ENCODE measurements at places on chromosomes 4 and X.
A peak's percentile ranks its signal among the peaks of the same experiment; 100 is the strongest.

GRCh38 chrX:70455366-70456202 is 10.9 kb downstream of the DLG3 start:
- peak; percentile 41 for DNase-seq

GRCh38 chrX:25596921-25597320 is 541.2 kb upstream of the MAGEB18 start:
- no peak for DNase-seq

DNA sequence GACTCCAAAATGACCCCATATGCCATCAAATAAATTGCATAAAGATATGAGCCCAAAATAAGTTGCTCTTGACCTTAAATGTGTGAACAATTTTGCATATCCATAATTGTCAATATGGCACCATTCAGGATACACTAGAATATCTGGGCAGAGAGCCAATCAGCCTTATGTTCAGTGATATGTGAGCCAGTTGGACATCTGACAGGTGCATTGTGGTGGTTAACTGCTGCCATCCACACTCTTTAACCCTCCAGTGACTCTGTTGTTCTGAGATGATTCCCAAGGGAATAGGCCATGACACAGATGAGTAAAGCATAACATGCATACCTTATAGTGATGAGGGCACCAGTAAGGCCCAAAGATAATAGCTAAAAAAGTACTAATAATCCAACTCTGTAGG is 500.1 kb downstream of the PCDH18 start:
- DNase-seq = peak; percentile 82

DNA sequence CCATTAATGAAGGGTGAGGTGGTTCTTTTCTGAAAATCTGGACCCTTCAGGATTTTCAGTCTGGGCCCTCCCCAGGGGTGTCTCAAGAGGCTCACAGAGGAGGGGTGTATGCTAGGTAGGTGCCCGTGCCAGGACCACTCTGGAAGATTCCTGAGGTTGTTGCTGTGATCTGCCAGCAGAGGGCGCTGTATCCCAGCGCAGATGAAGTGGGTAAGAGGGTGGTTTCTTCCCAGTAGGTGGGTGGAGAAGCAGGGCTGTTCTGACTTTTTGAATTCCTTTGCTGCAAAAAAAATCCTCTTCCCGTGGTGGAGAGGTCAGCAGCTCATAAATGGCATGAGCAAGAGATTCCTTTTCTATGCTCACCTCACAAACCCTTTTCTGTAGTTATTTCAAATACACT is 51.1 kb downstream of the SCML1 start:
- peak; percentile 25 for DNase-seq

GRCh38 chrX:150651906-150652305 is 41.3 kb upstream of the MTMR1 start:
- DNase-seq = no peak

- DNase-seq = no peak
These were observed 88.3 kb downstream of the MSN start for GRCh38 chrX:65755786-65756185.

GRCh38 chr4:77433418-77433733 is 172.2 kb upstream of the CXCL13 start:
- DNase-seq = peak; percentile 34

GRCh38 chr4:11881364-11881763 is 452.7 kb upstream of the HS3ST1 start:
- DNase-seq = no peak

DNA sequence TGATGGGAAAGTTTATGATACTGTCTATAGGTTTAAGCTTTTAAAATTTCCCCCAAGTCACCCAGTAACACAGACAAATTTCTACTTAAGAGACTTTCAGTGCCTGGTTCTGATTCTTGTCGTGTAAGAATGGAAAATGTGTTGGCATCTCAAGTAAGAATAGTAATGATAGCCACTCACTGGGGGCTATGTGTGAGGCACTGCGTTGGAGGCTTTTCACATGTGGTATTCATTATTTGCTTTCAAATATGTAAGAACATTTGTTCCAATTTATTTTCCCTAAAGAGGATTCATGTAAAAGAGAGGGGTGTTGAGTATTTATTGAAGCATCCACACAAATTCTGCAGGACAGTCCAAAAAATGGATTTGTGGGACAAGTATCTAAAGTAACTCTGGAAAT is 143.6 kb downstream of the FNIP2 start:
- no peak for DNase-seq

DNA sequence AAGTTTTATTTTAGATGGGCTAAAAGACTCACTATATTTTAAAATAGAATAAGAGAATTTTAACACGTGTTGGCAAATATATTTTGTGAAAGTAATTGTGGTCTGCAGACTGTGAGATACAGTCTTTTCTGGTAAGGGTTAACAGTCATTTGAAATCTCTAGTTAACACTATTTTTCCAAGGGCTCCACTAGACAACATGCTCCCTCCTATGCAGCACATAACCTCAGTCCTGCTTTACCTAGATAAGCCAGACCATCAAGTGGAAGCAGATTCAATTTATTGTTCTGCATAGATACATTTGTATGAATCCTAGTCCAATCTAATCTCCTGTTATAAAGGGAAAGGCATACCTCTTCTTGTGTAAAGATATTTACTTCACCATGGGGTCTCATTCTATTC is 133.2 kb upstream of the CT83 start:
- no peak for DNase-seq

GRCh38 chr4:108342325-108342970 is 173.7 kb upstream of the LEF1 start:
- DNase-seq = no peak

DNA sequence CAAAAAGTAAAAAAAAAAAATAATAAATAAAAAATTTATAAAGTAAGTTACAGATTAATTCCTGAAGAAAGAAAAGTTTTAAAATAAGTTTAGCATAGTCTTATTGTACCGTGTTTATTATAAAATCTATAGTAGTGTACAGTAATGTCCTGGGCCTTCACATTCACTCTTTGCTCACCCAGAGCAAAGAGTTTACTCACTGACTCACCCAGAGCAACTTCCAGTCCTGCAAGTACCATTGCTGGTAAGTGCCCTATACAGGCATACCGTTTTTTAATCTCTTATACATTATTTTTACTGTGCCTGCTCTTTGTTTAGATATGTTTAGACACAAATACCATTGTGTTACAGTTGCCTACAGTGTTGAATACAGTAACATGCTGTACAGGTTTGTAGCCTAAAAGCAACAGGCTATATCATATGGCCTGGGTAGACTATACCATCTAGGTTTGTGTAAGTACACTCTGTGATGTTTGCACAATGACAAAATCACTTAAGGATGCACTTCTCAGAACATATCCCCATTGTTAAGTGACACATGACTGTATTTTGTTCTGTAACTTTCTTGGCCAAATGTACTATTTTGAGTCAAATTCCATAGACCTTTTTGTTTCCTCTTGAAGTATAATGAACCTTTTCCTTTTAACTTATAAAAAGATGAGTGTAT is 199.0 kb upstream of the NUDT6 start:
- DNase-seq = no peak

- DNase-seq = no peak
These were observed 62.2 kb upstream of the GIMD1 start for GRCh38 chr4:106430797-106431196.

DNA sequence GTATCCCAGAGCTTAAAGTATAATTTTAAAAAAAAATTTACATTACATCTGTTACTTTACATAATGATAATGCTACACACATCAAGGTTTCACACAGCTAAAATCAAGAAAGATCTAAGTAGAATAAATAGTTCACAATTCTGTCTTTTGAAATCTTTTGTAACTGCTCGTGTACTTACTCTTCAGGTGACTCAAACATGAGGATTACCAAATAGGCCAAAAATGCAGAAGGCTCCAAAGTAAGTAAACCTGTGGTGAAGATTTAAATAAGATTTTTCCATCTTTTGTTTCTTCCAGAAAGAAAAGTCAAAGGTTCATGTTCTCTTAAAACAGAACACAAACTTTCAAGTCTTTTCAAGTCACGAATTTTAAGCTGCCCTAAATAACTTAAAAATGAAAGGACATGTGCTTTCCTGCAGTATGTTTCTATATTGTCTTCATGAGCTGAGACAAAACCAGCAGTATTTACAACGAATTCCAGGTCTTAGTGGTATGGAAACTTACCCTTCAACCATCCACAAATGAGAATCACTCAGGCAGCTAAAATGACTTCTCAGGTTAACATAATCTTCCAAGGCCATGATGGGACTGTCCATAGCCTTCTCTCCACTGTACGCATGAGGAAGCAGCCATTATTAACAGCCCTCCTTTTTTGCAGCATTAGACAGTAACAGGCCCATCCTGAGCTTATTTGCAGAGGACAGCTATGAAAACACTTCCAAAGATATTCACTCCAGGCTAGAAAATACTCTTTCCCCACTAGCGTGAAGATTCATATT is 172.8 kb upstream of the EDNRA start:
- DNase-seq = no peak

- peak; percentile 25 for DNase-seq
These were observed 966 bp downstream of the PDGFC start for GRCh38 chr4:156970501-156971164.

GRCh38 chr4:2827071-2827873 is 16.4 kb upstream of the ADD1 start:
- DNase-seq = no peak

DNA sequence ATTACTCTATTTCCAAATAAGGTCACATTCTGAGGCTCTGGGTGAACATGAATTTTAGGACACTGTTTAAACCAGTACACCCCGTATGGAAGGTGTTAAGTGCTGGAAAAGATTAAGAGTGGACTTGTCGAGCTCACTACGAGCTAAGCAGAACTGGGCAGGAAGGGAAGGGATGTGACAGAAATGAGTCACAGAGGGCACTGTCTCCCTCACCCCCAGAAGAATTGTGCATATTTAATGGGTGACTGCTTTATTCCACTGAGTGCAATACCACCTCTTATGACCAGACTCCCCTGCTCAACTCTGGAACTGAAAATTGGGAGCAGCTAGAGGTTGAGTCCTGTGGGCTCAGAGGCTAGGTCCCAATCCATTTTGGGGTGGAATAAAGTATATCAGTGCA is 187.4 kb upstream of the RPS6KA3 start:
- no peak for DNase-seq

- no peak for DNase-seq
These were observed 12.2 kb downstream of the DSPP start for GRCh38 chr4:87620491-87620890.

GRCh38 chr4:188299161-188299560 is 159.9 kb downstream of the TRIML1 start:
- DNase-seq = no peak

DNA sequence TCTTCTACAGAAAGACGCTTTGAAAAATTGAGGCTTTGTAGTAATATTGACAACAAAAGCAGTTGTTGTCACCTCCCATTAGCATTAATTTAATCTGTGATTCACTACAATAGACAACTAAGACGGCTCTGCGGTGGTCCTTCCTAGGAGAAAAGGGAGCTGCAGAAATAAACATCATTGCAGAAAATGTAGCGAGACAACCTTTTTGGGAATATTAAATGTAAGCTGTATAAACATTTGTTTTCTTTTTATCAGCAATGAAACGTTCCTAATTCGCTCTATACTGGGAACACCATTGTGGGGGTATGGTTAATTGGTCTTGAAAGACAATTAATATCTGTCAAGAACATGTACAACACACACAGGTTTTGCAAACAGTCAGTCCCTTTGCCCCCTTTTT is 583.3 kb upstream of the TENM3 start:
- peak; percentile 73 for DNase-seq

DNA sequence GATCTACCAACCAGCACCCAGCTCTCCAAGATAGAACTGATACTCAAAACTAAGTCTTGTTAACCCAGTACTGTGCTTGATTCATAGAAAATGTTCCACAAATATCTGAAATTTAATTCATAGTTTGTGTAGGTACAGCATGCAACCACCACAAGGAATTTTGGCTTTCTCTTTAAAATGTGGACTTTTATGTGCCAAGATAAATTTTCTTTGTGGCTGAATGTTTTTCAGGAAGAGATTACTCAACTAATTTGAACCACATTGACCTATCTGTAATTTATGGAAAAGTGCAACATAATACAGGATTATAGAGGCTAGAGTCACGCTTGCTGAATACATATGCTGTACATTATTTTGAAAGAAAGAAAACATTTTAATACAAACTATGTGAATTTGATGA is 730.8 kb downstream of the IL1RAPL1 start:
- DNase-seq = no peak

DNA sequence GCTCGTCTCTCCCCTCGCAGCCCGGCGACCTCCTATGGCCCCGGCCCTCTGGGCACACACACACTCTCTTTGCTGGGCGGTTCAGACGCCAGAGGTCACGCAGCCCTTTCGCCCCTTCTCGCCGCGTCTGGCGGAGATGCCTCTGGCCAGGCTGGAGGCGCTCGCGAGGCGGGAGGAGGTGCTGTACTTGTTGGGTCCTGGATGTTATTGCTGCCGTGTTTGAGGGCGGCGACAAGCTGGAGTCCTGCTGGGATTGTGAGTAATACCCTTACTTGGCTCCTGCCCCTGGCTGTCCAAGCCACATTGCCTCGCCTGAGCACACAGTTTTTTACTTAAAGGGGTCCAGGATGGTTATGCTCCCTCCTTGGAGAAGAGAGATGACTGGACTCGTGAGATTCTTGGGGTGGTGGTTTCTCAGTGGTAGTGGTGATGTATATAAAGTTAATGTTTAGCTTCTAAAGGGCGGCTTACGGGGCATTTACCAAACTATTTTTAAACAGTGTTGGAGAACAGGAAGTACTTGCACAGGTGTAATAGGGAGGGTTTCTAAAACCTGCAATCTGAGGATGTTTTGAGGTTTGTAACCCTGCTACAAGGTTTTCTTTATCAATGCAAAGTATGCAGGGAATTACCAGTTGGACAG is 572 bp downstream of the USP53 start:
- peak; percentile 78 for DNase-seq

GRCh38 chrX:45756557-45756956 is 555.9 kb upstream of the DIPK2B start:
- peak; percentile 40 for DNase-seq

DNA sequence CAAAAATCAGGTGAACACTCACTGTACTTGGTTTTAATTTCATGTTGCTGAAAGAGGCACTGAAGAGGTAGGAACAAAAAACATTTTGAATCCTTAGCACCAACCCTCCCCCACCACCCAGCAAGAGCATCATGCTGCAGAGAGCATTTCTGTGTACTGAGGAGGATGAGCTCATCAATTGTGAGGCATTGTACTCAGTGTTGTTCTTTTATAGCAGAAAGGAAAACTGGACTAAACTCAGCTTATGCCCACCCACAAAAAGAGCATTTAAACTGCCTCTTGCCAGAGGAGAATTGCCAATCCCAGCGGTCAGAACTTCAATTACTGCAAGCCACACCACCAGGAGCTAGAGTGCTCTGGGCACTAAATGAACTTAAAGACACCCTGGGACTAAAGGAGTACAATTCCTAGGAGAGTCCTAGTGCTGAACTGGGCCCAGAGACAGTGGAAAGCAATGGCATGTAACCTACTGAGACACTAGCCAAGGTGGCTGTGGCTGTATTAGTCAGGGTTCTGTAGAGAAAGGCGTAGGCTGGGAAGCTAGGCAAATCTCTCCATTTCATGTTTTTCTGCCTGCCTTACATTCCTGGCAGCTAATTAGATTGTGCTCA is 280.7 kb upstream of the KLHL4 start:
- DNase-seq = no peak

DNA sequence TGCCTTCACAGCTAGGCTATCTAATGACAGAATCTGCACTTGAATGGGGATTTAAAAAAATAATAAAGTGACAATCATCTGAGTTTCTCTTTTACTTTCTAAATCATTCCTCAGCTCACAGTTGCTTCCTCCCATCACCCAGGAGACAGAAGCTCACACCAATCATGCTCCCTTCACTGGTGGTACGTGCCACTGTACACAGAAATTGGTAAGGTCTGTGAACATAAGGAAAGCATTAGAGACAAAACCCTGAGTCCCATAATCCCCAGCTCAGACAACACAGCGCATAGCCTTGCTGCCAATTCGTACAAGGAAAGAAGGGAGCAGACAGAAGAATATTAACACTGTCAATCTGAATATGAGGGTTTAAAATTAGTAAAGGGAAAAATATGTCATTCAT is 133.1 kb downstream of the IDS start:
- DNase-seq = no peak

Data from NCI-H2081 (cell line).